Breast epithelium (tissue), 4 donors: ENCODE measurements at places on chromosomes 2 and 18. TPM values are rescaled to one million over a fixed set of nuclear protein-coding genes. Genes with fewer than 3 reads are reported as not detected.

MLPH gene
- 223 TPM for total RNA-seq

MC2R gene
- total RNA-seq, result not detected

ALPG gene
- total RNA-seq, result not detected

HNRNPLL gene
- total RNA-seq, result 75.1 TPM

HOXD11 gene
- total RNA-seq, result not detected

MOGAT1 gene
- total RNA-seq, result not detected

RAPGEF4 gene
- total RNA-seq, result 11.6 TPM

KCNG2 gene
- total RNA-seq, result 0.32 TPM

VIL1 gene
- total RNA-seq, result not detected

CD28 gene
- 2.9 TPM for total RNA-seq

PROKR1 gene
- not detected for total RNA-seq
